ENCODE measurements at places on chromosomes 4 and X. TPM values are rescaled to one million over a fixed set of nuclear protein-coding genes. Genes with fewer than 3 reads are reported as not detected.

DIPK2B gene
- 15.9 TPM for total RNA-seq

F8A3 gene
- 6.0 TPM for total RNA-seq

GRCh38 chr4:168755598-168756477, 254.2 kb downstream of the CBR4 start:
- H3K27me3 ChIP-seq: no peaks in the 10 kb centered on the region
- H3K4me3 ChIP-seq: no peak overlapping the region
- no peaks in the 10 kb centered on the region for H3K4me1 ChIP-seq
- no peak overlapping the region for H3K27ac ChIP-seq
- H3K36me3 ChIP-seq: no peaks in the 10 kb centered on the region

- no peak overlapping the region for H3K27ac ChIP-seq
- no peaks in the 10 kb centered on the region for H3K36me3 ChIP-seq
- H3K27me3 ChIP-seq: no peaks in the 10 kb centered on the region
- H3K4me3 ChIP-seq: no peak overlapping the region
Observed at GRCh38 chrX:148282504-148282903, 217.9 kb upstream of the AFF2 start.

HTRA3 gene
- 16.9 TPM for total RNA-seq

BEX4 gene
- total RNA-seq: 49.4 TPM

GRCh38 chrX:39852491-39852890, 245.3 kb downstream of the BCOR start:
- H3K27ac ChIP-seq: no peak overlapping the region
- H3K4me1 ChIP-seq: no peaks in the 10 kb centered on the region
- H3K4me3 ChIP-seq: no peak overlapping the region
- H3K27me3 ChIP-seq: no peaks in the 10 kb centered on the region
- no peak for DNase-seq

GRCh38 chr4:53937327-53937726, 127.1 kb downstream of the CHIC2 start:
- no peak overlapping the region for H3K27ac ChIP-seq
- H3K36me3 ChIP-seq: no peaks in the 10 kb centered on the region
- H3K4me3 ChIP-seq: no peak overlapping the region
- H3K4me1 ChIP-seq: no peaks in the 10 kb centered on the region
- H3K27me3 ChIP-seq: no peaks in the 10 kb centered on the region

CFI gene
- 61.9 TPM for total RNA-seq

GRCh38 chrX:155055494-155055893, 15.4 kb downstream of the CMC4 start:
- H3K4me1 ChIP-seq: peaks cover 6% of the 10 kb centered on the region
- no peak for DNase-seq
- H3K27ac ChIP-seq: no peak overlapping the region

AP1S2 gene
- 68.9 TPM for total RNA-seq

MAGED4 gene
- total RNA-seq: 0.55 TPM

GRCh38 chr4:115082633-115083032, 30.8 kb downstream of the NDST4 start:
- H3K27me3 ChIP-seq: no peaks in the 10 kb centered on the region
- no peaks in the 10 kb centered on the region for H3K36me3 ChIP-seq

GRCh38 chrX:38048886-38049285, 42.5 kb downstream of the SYTL5 start:
- no peak overlapping the region for H3K4me3 ChIP-seq
- no peaks in the 10 kb centered on the region for H3K36me3 ChIP-seq
- H3K4me1 ChIP-seq: no peaks in the 10 kb centered on the region
- H3K27ac ChIP-seq: no peak overlapping the region

GRCh38 chrX:94123062-94123461, 449.1 kb downstream of the FAM133A start:
- no peaks in the 10 kb centered on the region for H3K4me1 ChIP-seq
- no peak overlapping the region for H3K4me3 ChIP-seq
- peaks cover 2% of the 10 kb centered on the region for H3K27me3 ChIP-seq
- no peaks in the 10 kb centered on the region for H3K36me3 ChIP-seq

All from lung (tissue), 17 donors.